D721Med (cell line): ENCODE measurements at places on chromosomes 16 and 17.

- no peak for DNase-seq
Observed at GRCh38 chr17:31249835-31250141, 47.3 kb downstream of the OMG start.

GRCh38 chr16:53601961-53602360 lies 99.0 kb upstream of the AKTIP start:
- no peak for DNase-seq

DNA sequence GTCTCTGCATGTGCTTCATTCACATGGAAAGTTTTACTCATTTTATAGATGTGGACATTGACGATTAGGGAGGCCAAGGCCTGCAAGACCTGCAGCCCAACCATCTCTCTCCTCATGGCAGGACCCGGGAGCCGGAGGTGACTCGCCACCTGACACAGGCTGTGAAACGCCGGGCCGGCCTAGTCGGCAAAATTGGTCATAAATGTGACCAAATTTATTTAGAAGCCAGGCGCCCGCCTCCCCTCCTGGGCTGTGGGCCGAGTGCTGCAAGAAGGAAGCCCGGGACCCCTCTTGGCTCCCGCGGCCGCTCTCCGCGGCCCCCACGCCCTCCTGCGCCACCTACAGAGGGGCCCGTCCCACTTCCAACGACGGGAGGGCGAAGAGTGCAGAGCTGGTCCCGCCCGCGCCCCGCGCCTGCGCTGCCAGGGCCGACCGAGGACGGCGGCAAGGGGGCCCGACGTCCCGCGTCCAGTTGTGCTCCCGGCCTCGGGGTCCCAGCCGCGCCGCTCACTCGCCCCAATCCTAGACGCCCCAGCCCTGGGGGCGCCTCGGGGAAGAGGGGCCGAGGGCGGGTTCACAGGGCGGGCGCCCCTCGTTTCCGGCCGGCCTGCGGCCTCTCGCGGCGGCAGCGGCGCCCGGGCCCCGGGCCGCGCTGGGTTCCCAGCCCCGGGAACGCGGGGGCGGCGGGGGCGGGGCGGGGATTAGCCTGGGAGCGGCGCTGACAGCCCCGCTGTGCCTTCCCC lies 47.5 kb downstream of the WNT3 start:
- DNase-seq = peak; percentile 61

- no peak for DNase-seq
Observed at GRCh38 chr16:47826070-47826469, 329.7 kb downstream of the ABCC12 start.
